ENCODE measurements at places on chromosomes 11 and 22.
A peak's percentile ranks its signal among the peaks of the same experiment; 100 is the strongest.

DNA sequence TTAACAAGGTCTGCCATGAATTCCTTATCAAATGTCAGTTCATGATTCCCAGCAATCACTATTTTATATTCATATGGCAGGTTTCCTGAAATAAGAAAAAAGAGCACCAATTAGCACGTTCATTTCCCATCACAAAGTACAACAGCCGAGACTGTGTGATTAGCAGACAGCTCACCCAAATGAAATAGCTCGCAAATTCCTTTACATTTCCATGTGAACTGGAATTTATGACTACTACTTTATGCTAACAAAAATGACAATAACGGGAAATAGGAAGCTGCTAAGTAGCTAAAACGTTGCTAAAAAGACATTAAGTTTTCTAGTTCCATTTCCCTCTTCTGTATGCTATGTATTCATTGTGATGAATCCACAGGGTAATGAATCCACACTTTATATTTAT, 90.7 kb downstream of the MPPED2 start:
- no peak for DNase-seq

GRCh38 chr11:121887976-121888557, 227.9 kb downstream of the BLID start:
- no peak for DNase-seq

GRCh38 chr11:111221208-111221607, 24.3 kb upstream of the POU2AF2 start:
- no peak for DNase-seq

- DNase-seq = no peak
Measured at GRCh38 chr11:9571071-9571762, 2.3 kb upstream of the WEE1 start.

- peak; percentile 23 for DNase-seq
Measured at GRCh38 chr11:47616726-47617416, 22.7 kb upstream of the C1QTNF4 start.

DNA sequence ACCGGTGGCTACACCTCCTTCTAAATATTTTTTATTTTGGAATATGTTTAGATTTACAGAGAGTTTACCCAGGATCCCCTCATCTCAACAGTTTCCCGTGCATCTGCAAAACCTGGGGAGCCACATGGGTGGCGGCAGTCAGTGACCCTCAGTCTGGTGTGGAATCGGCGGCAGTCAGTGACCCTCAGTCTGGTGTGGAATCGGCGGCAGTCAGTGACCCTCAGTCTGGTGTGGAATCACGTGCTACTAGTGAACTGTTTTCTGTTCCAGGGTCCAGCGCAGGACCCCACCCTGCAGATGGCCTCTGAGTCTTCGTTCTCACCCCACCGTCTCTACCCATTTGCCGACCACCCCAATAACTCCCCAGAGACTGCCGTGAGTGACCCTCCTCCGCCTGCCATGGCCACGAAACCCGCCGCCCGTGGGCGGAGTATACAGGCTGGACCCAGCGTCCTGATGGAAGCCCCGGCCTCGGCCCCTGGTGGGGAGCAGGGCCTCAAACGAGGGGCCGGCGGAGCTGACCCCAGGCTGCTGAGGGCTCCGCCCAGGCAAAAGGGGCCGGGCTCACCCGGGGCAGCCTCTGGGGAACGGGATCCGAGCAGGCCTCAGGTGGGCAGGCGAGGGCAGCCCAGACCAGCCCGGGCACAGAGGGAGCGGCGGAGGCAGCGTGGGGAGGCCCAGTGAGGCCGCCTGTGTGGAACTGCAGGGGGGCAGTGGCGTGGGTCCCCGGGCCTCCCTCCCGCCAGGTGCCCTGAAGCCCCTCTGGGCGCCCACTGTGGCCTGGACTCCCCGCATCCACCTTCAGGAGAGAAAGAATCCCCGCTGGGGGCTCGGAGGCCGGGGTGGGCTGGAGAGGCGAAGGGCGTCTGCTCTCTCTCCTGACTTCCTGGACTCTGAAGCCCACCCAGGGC, 2.5 kb downstream of the IL17REL start:
- DNase-seq = no peak

DNA sequence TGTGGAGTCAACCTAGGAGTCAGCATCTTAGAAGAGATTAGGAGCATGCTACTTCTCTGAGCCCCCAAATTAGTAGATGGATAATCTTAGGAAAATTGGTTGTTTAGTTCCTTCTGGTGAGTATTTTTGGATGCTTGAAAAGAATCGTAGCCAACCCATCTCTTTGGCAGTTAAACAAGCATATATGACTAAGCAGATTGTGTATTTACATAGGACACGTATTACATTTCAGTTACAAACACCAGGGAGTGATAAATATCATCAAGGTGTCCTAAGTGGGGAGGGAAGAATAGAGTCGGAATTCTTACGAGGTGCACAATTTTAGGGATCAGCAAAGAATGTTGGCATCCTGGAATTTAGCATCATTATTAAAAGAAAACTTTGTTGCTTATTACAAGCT, 13.5 kb downstream of the PLET1 start:
- DNase-seq = no peak

DNA sequence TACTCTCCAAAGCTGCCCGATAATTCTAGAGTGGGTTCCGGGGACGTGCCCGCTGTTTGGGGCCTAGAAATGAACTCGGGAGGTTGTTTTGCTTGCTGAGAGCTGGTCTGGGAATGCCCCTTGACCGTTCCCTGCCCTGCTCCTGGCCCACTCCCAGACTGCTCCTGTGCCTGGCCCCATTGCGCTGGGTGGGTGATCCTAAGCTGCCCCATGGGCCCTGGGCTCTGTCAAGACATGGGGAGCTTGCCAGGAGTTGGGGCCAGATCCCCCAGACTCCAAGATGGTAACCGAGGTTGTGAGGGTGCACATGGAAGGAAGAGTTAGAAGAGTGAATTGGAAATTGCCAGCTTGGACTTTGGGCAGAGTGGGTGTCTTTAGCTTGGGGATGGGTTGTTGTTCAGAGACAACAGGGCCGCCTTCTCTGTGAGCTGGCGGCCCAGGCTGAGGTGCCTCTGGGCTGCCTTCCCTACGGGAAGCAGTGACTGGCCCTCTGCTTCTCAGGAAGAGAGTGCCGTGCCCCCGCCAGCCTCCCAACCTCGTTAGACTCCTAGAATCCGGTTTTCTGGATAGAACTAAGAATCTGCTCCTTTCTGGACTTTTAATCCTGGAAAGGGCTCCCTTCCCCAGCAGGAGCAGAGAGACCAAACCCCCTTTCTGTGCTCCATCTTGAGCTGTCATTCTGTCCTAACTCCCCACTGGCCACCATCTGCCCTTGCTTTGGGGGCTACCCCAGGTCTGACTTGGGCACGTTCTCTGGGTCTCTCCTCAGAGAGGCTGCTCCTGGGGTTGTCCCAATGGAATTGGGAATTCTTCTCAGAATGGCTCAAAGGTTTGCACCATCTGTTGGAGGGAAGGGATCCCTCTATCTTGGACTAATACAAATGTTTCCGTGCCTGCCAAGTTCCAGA, 1.8 kb downstream of the ST3GAL4 start:
- no peak for DNase-seq

- peak; percentile 1 for DNase-seq
Measured at GRCh38 chr11:73239111-73239521, 21.0 kb downstream of the P2RY2 start.

DNA sequence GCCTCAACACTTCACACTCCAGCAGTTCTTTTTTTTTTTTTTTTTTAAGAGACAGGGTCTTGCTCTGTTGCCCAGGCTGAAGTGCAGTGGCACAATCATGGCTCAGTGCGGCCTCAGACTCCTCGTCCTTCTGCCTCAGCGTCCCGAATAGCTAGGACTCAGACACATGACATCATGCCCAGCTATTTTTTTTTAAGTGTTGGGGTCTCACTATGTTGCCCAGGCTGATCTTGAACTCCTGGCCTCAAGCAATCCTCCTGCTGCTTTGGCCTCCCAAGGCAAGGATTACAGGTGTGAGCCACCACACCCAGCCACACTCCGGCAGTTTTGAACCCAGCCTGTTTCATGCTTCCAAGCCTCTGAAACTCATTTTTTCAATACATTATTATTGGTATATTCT, 3.7 kb downstream of the PPP2R1B start:
- no peak for DNase-seq

DNA sequence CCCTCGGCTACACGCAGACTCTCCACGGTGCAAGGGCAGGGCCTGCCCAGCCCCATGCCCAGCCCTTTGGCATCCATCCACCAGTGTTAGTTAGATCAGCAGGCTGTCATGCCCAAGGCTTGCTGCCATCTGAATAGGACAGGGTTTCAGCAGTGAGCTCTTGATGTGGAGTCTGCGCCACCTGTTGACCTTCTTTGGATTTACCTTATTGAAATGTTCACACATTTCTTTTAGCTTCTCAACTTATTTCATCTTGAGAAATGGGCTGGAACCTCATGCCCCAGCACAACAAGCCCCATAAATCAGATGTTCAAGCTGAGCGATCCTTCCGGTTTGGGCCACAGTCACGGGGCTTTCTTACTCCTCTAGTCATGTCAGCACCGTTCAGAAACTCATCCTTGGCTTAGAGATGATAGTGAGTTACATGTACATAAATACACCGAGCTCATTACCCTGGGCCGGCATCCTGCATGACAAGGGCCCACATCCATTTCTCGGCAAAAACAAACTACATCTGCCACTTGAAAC, 61.7 kb downstream of the PARVB start:
- peak; percentile 82 for DNase-seq

GRCh38 chr22:47423861-47424820, 661.7 kb downstream of the TBC1D22A start:
- DNase-seq = no peak

- DNase-seq = no peak
Measured at GRCh38 chr22:46240073-46240472, 10.0 kb downstream of the CDPF1 start.

- DNase-seq = no peak
Measured at GRCh38 chr11:107999759-108000455, 8.8 kb upstream of the CUL5 start.

GRCh38 chr11:42974510-42975179, 337.2 kb upstream of the API5 start:
- DNase-seq = no peak

DNA sequence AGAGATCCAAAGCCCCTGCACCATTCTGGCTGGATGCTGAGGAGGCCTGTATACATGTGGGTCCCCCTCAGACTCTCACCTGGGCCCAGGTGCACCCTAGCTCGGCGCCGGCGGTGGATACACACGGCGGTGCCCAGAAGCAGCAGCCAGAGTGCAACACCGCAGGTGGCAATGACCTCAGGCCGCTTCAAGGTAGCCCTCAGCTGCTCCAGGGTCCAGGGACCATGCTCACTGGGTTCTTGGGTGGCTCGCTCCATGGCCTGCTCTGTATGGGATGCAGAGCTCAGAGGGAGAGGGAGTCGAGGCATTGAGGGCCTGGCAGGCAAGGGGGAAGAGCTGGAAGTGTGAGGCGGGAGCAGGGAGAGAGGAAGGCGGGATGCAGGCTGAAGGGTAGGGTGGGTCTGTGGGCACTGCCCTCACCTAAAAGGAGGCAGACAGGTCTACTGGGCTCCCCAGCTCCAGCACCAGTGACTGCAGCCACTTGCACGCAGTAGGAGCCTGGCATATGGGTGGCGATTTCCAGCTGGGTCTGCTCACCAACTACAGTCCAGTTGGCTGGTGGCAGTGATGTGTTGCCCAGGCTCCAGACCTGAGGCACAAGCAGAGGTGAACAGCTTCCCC, 3.8 kb downstream of the ROBO4 start:
- DNase-seq = no peak

Data from left colon (tissue), 2 donors.